Pancreas (tissue), 10 donors: ENCODE measurements at places on chromosomes 7 and 10. TPM values are rescaled to one million over a fixed set of nuclear protein-coding genes. Genes with fewer than 3 reads are reported as not detected.

DNA sequence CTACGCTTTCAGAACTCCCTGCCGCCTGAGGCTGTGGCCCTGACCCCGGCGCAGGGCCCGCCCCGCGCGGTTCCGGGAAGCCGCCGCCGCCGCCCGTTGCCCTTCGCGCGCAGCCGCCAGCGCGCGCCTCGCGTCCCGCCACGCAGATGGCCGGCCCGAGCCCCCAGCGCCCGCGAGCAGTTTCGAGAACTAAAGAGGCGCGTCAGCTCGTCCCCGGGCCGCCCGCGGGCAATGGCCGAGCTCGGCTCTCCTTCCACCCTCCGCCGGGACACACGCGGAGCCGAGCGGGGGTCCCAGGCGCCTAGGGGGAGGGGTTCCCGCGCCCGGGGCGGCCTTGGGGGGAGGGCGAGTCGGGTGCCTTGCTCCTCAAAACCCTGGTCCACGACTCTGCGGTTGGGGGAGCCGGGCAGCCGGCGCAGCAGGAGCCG is 1.8 kb downstream of the HNRNPF start:
- DNase-seq = peak; percentile 80

DNA sequence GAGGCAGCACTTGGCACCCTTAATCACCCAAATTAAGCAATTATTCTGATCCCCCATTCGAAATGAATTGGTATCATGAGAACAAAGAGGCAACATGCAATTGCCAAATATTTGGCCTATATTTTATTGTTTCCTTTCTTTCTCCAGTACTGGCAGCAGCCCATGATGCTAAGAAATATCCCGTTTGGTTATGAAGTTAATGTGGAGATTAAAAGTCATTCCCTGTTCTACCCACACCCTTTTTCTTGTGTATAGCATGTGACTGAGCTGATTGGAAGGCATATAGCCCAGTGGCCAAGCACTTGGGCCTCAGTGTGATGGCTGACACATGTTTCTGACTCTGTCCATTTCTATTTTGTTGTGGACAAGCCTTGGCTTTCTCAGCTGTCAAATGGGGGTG is 692.3 kb upstream of the GALNT17 start:
- DNase-seq = no peak

DNA sequence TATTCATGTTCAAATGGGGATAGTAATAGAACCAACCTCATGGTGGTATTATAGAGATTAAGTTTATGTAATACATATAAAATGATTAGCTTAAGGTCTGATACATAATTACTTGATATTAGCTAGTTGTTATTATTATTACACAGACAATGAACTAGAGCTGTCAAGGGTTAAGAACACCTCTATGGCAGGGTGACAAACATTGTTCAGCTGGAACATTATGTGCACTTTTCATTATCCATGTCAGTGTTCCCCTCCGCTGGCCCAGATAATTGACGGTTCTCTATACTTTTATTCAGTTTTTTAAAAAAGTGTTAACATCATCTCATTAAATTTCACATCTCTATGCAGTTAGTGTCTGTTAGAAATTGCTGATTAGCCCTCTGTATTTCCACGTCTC is 142.1 kb downstream of the CDK14 start:
- DNase-seq = no peak

DENND11 gene
- total RNA-seq = 15.0 TPM

NAT16 gene
- 0.49 TPM for total RNA-seq

DLX6 gene
- not detected for total RNA-seq
